ENCODE measurements at places on chromosomes 3 and 15.

GRCh38 chr3:13712682-13713180, 163.8 kb downstream of the FBLN2 start:
- DNase-seq, result no peak

DNA sequence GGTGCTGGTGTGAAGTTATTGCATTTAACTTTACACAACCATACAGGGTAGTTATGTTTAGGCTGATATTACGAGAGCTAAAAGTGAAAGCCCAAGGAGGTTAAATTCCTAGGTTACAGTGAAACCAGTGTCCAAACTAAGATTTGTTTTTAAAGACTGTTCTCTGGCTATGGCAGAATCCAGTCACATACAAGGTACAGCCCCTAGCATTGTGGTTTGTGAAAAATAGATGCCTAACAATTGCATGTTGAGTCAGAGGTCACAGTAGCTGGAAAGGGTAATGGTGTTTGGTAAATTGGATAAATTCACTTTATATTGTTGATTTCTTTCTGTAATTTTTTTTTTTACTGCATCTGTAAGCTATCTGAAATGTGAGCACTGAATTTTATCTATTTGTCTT, 614.6 kb upstream of the TBL1XR1 start:
- no peak for DNase-seq

- DNase-seq, result no peak
Observed at GRCh38 chr3:128188326-128188725, 35.0 kb downstream of the EEFSEC start.

DNA sequence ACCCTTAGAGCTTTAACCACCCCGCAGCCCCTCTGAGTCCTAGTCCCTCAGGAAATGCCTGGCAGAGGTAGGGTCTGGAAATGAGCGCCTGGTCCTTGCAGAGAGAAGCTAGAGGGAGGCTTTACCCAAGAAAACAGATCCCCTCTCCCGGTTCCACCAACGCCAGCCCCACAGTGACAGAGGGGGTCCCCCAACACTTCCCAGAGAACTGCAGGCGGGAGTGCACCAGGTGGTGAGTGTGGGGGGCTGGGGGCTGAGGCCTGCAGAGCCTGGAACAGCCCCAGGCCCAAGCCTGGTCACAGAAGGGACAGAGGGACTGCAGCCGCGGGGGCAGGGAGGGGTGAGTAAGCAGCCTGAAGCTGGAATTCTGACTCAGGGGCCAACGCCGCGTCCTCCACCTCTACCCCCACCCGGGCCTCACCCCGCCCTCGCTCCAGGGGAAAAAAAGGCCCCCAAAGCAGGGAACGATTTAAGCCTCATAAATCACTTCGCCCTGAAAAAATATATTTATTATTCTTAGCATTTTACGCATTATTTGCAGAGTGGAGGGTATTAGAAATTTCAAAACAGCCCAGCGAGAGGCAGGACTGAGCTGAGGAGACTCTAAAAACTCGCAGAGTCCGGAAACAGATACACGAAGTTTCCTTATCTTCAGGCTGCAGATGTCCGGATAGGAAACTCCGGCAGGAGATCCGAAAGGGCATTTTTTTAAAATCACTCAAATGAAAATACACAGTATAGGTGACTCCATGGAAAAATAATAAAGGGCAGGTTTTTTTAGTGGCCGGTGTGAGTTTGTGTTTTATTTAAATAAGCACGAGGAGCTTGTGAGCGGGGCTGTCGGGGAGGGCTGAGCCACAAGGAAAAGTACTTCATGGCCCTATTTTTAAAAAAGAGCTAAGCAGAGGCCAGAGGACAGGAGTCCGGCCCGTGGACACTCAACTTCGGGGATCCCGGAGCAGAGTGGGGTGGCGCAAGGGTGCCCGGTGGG, 10.0 kb downstream of the GATA2 start:
- DNase-seq, result no peak

GRCh38 chr3:109806929-109807328, 469.6 kb upstream of the DPPA4 start:
- no peak for DNase-seq

DNA sequence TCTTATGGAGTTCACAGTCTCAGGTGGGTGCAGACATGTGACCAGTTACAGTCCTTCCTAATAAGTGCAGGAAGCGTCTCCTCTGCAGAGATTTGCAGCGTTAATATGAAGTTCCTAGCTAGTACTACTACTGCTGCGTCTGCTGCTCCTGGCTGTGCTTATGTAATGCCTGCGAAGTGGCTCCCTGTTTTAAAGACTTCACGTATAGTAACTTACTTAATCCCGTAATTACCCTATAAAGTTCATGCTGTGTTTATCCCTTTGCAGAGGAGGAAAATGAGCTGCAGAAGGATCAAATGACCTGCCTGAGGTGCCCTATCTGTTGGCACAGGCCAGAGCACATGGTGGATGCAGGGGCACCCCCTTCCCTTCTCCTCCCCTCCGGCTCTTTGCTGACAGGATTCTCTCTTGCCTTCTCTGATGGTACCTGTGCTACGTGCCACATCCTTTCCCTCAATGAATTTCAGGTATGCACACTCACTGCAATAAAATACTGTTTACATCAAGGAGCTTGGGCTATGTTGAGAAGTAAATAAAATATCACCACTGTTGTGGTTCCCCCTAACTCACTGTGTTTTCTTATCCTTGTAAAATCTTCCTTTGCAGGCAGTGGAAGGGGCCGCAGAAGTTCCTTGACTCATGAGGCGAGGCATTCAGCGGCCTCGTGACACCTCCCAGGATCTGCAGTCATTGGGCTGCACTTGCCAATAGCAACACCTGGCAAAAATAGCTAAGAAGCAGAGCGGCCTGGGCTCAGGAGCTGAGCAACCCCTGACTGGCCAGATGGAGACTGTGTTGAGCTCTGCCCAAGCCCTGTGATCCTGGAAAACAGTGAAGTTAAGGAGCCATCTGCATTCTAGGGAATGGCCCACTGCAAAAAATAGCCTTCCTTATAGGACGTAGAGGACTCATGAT, 188.9 kb upstream of the ATP10A start:
- no peak for DNase-seq

DNA sequence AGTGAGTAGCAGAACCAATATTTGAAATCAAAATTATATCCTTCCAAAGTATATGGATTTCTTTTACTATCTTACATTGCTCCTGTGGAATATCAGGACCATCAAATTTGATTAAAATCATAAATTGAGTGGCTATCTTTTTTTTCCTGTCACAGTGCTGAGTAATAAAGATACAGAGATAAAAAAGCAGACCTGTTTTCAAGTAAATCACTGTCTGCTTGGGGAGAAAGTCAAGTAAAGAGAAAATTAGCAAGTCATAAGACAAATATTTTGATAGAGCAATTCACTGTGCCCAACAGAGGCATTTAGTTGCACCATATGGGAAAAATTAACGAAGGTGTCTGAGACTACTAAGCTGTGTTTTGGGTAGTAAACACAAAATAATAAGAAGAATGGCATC, 933.7 kb downstream of the NTRK3 start:
- DNase-seq, result no peak

DNA sequence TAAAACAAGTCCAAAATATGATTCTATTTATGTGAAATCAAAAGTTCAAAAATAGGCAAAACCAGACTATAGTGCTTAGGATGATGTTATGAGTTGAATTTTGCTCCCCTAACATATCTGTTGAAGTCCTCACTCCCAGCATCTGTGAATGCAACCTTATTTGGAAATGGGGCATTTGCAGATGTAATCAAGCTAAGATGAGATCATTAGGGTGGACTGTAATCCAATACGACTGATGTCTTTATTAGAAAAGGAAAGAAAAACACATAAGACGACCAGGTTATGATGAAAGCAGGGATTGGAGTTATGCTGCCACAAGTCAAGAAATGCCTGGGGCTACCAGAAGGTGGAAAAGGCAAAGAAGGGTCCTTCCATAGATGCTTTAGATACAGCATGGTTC, 110.5 kb upstream of the CCDC39 start:
- DNase-seq, result no peak

- no peak for DNase-seq
Observed at GRCh38 chr3:126718561-126719445, 14.8 kb downstream of the CHCHD6 start.

DNA sequence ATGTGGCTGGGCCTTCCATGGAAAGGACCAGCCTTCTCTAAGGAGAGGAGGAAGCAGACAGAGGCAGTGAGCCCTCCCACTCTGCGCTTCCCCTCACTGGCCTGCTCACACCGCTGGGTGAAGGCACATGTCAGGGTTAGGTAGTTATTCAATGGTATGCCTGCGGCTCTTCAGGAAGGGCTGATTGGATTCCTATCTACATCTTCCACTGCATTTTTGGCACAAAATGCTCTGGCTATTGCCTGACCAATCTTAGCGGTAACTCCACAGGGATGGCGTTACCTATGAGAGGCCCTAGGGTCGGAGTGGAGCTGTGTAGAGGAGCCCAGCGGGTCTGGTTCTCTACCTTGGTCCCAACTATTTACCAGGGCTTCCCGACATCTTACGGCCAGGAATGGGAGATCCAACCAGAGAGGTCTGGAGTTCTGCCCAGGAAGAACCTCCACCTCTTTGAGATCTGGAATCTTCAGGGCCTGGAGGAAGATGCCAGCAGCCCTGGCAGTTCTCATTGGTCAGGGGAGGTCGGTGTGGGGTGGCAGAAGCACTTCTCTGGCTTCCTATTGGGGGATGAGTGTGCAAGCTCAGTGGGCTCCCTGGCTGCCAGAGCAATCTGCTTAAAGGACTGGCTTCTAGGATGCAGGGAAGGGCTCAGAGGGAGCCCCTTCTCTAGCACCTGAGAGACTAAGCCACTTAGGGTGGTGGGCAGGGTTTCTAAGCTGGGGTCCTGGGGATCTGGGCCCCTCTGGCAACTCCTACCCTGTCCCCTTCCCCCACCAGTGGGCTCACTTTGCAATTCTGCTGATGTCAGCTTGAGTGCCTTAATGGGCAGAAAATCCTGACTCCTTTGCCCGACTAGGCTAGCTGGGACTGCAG, 24.3 kb downstream of the SNX33 start:
- no peak for DNase-seq

DNA sequence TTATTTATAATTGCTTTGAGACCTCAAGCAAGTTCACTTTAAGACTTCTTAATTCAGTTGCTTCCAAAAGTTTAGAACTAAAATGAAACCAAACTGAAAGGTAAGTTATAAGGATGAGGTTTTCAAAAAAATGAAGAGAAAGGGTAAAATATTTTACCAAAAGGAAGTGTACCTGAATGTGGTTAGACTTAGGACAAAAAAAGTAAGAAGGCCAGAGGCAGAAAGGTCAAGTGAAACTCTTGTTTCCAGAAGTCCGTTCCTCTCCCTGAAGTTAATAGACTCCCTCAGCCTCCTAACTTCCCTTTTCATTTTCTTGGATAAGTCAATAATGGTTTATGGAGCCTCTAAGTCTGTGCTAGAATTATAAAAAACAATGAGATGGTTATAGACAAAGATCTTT, 16.6 kb downstream of the BTLA start:
- DNase-seq, result no peak

- DNase-seq, result no peak
Observed at GRCh38 chr15:57415602-57416001, 39.3 kb downstream of the CGNL1 start.

DNA sequence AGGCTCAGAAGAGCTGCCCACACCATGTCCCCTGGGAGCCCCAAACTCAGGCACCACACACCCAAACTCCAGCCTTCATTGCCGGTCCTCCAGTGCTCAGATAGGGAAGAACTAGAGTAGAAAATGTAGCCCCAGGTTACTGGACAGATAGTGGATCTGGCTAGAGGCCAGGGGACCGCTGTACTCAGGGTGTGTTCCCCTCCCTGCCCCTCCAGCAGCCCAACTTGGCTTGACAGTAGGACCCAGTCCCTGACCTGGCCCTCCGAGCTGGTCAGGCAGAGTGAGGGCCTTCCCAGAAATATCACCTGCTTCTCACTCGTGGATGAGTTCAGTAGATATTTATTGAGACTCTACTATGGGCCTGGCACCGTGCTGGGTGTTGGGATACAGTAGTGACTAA, 100.0 kb downstream of the CORO2B start:
- no peak for DNase-seq

GRCh38 chr3:78632925-78633553, 1134.8 kb downstream of the ROBO1 start:
- DNase-seq, result no peak

DNA sequence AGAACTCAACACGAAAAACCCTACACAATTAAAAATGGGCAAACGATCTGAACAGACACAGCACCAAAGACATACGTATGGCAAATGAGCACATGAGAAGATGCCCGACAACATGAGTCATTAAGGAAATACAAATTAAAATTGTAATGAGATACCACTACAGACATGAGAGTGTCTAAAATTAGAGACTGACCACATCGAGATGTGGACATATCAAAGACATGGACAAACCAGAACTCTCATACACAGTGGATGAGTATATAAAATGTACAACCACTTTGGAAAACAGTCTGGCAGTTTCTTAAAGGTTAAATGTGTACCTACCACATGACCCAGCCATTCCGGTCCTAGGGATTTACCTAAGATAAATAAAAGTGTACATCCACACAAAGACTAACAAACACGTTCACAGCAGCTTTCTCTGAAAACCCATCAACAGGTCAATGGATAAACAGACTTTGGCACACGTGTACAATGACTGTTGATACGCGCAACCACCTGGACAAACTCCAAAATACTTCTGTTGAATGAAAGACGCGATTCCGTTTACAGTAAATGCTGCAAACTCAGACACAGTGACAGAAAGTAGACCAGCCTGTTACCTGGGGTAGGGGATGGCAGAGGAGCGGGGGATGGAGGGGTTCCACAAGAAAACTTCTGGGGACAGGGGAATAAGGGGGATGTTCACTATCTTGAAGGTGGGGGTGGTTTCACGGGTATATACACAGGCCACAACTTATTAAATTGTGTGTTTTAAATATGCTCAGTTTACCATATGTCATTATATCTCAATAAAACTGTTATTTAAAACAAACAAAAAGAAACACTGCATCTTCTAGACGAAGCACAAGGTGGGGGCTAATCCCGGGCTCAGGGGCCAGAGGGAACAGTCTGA, 2.1 kb downstream of the TNK2 start:
- peak; percentile 7 for DNase-seq

GRCh38 chr3:197520311-197521276, 35.2 kb downstream of the BDH1 start:
- DNase-seq, result no peak

DNA sequence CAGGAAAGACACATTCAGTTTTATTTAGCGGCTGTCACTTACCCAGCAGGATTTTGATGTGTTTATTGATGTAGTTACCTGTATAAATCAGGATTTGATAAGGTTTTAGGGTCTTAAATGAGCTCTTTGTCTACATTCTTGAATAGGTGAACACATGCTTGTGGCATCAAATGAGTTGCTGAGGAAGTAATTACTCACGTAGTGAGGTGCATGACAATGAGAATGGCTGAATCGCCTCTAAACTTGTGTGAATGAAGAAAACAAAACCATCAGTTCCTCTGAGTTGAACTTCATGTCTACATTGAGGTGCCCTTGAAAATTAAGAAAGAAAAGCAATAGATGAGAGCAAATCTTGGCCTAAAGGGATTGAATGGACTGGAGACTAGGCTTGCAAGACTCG, 245.6 kb upstream of the SATB1 start:
- DNase-seq, result no peak

DNA sequence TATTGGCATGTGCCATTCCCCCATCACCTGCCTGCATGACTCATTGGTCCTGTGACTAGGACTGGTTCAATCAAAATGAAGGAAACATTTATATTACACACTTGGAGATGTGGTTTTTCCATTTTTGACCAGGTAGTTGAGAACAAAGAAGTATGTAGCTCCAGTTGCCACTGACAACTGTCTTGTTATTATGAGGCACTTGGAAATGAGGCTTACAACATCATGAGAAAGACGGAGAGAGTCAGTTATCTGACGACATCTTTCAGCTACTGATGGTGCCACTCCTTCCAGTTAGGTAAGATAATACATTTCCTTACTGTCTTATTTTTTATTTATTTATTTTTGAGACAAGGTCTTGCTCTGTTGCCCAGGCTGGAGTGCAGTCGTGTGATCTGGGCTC, 21.8 kb upstream of the PROK2 start:
- DNase-seq, result no peak
